T-helper 22 cell (primary cell): ENCODE measurements at places on chromosomes 11 and 22.

DNA sequence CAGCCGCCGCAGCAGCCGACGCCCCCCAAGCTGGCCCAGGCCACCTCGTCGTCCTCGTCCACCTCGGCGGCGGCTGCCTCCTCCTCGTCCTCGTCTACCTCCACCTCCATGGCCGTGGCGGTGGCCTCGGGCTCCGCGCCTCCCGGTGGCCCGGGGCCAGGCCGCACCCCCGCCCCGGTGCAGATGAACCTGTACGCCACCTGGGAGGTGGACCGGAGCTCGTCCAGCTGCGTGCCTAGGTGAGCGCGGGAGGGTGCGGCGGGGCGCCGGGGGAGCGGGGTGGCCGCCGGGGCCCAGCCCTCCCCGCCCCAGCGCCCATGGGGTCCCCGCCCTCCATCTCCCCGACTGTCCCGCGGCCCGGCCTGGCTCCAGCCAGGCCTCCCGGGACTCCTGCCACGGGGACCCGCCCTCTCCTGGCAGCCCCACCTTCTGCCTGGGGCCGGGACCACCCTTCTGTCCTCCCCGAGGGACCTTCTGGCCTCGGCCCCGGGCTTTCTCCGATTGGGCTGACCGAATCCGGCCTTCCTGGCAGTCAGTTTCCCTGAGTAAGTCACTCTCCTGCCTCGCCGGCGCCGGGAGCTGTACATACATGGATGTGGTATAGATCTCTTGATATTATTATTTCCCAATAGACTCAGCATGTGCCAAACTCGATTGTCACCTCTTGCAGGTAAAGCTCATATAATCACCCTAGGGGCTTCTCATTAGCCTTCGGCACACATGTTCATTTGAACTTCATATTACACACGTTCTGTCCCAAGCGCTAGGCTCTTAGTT is 720 bp downstream of the PACS1 start:
- no peak for DNase-seq

- DNase-seq: no peak
Observed at GRCh38 chr11:75279273-75279672, 38.7 kb downstream of the TPBGL start.

GRCh38 chr11:85991508-85991907 is 77.4 kb downstream of the PICALM start:
- no peak for DNase-seq

- no peak for DNase-seq
Observed at GRCh38 chr22:30036656-30037055, 43.6 kb upstream of the HORMAD2 start.

DNA sequence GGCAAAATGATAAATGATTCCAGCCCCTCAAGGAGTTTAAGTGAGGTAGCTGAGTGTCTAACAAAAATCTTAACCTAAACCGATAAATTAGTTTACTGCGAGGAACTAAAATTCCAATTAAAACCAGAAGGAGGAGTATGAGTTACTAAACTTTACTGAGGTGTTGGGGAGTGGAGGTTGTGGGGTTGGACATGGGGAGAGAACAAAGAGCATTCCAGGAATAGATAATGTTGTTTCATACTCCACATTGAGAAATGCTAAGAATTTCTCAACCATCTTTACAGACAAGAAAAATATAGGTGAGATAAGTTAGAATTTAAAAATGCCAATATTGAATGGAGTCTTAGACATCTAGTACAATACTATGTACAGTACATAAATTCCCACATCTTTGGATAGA is 488.6 kb downstream of the METTL15 start:
- DNase-seq: no peak

DNA sequence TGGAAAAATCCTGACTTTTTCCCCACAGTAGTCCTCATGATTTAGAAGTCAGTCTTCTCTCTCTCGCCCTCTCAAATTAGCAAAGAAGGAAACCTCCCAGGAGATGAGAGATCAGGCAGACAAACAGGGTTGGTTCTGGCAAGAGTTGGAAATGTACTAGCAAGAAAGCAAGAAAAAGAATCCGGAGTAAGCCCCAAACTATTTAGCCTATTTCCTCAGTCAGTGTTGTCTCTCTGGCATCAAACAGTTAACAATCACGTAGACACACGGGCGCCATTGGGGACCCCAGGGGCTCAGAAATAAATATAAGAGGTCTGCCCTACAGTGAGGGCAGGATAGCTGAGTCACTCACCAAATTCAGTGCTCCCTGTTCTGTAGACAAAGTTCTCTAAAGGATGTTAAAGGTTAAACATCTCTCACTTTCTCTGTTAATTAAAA is 4.7 kb downstream of the C11orf52 start:
- no peak for DNase-seq

- no peak for DNase-seq
Observed at GRCh38 chr22:44125421-44125820, 55.3 kb upstream of the PARVG start.

DNA sequence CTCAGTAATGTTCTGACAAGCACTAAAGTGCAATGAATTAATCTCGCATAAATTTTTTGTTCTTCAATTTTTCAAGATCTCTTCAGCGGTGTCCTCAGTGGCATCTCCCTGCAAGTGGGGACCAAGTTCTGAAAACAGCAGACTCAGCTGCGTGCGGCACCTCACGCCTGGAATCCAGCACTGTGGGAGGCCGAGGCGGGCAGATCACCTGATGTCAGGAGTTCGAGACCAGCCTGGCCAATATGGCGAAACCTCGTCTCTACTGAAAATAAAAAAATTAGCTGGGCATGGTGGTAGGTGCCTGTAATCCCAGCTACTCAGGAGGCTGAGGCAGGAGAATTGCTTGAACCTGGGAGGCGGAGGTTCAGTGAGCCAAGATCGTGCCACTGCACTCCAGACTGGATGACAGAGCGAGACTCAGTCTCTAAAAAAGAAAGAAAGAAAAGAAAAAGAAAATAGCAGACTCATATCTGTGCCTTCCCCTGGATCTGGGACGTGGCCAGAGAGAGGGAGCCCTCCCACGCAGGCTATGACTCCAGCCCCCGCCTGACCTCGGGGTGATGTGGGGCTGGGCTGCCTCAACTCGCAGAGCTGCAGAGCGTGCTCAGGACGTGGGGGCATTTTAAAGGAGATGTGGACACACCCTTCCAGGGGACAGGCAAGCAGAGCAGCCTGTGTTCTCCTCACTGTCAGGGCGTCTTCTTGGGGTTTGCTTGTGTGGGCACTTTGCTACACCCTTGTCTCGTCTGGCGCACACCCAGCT is 346.6 kb downstream of the BRD1 start:
- no peak for DNase-seq

GRCh38 chr11:115170133-115170815 is 333.9 kb downstream of the CADM1 start:
- no peak for DNase-seq

DNA sequence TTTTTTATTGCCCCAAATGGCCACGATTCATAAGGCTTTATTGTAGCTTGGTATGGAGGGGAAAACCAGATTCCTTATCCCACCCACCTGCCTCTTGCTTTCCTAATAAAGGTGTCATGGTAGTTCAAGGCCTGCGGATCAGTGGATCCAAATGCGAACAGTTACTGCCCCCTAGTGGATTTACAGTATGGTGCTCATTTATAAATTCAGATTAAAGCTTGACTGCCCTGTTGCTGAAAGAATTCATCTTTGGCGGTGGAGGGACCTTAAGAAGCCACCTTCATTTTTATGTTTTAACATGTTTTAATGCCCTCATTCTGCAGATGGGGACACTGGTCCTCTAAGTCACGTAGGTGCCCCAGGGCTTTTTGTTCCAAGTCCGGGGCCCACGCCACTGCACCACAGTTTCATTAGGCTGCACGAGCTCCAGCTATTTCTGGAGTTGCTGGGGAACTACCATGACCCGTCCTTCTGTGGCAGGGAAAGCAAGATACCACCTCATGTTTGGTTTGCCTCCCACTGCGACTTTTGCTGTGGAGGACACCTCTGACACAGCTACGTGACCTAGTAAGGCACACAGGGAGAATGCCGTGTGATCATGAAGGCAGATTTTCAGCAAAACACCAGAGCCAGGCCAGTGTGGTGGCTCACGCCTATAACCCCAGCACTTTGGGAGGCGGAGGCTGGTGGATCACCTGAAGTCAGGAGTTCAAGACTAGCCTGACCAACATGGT is 15.6 kb upstream of the INCENP start:
- DNase-seq: no peak
